ENCODE measurements at places on chromosomes 7 and 10. TPM values are rescaled to one million over a fixed set of nuclear protein-coding genes. Genes with fewer than 3 reads are reported as not detected.
A peak's percentile ranks its signal among the peaks of the same experiment; 100 is the strongest.

Gene CAMK2B
- total RNA-seq = 0.30 TPM

Gene CRHR2
- not detected for total RNA-seq

Gene CCDC71L
- 14.6 TPM for total RNA-seq

Gene LRCH4
- total RNA-seq = 78.0 TPM

Gene ATOH7
- total RNA-seq = not detected

Gene OR2A1
- not detected for total RNA-seq

Gene LIPM
- total RNA-seq = not detected

Gene ACBD7
- 0.94 TPM for total RNA-seq

Gene ADCYAP1R1
- not detected for total RNA-seq

DNA sequence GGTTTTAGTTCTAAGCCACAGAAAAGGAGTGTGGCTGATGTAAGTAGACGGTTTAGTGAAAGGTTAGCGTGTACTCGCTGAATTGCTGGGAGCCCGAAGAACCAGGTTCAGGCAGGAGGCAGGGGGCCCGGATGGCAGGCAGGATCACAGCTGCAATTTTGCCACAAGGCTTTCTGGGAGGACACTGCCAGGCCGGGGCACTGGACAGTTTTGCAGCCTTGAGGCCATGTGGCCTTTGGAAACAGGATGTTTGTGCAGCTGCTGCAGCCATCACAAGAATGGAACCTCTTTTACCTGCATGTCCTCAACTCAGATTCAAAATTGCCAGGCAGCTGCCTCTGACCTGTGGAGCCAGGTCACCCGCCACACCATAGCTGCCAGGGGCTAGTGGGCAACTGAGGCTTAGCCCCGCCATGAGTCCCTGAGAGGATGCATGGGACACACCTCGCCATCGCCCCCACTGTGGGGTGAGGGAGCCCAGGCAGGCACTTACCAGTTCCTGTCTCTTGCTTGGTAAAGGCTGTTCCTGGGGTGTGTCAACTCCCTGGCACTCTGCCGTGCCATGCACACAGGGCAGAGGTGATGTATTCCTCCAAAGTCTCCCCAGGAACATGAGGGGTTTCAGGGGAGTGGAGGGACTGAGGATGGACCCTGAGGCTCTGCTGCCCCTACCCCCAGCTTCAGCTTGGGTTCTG is 188.6 kb downstream of the RPS24 start:
- DNase-seq = no peak

DNA sequence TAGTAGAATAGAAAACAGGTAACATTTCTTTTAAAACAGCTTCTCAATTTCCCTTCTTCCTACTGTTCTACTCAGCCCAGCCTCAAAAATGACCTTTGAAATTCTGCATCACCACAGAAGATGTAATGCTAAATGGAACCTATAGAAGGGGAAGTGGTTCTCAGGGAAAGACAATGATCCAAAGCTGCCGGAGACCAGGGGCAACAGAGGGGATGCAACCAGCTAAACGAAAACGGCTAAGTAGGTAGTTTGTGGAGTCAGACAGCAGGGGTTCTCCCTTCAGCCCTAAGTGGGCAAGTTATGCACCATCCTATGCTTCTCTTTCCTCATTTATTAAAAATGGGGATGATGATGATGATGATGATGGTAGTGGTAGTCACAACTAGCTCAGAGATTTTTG is 214.3 kb downstream of the ELMO1 start:
- DNase-seq = no peak

DNA sequence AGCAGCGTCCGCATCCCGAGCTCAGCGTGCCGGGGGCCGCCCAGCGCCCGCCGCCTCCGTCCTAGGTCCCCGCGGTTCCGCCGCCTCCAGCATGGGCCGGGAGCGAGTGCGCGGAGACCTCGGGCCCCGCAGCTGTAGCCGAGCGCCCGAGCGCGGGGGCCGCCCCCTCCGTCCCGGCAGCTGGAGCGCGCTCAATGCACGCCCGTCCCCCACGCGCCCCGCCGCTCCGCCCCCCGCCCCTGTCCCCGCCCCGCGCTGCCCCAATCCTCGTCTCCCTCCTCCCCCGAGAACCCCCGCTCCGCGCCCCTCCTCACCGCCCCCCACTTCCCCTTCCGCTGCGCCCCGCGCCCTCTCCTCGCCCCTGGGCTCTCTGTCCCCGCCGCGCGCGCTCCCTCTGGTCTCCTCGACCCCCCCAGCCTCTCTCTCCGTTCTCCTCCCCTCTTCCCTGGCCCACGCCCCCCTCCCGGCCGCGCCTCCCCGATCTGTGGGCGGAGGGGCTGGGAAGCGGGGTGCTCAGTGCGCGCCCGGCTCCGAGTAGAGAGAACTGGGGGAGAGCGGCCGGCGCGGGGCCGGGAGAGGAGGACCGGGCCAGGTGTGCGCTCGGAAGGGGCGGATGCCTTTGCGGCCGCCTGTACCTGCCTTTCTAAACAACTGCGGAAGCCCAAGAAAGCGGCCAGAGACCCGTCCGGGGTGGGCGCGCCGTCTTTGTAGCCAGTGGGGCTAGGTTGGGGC is at the start of gene VIPR2:
Gene VIPR2, minus strand, starts transcription at position 110 of the 732 bp plus-strand sequence. Its CDS starts 96 bp downstream, at position 14.
- DNase-seq = peak; percentile 42

GRCh38 chr7:77239471-77239870 is 39.9 kb upstream of the FGL2 start:
- no peak for DNase-seq

GRCh38 chr10:66931340-66931948 is 5.6 kb downstream of the LRRTM3 start:
- peak; percentile 6 for DNase-seq

- DNase-seq = no peak
These were observed 11.4 kb downstream of the ACTR1A start for GRCh38 chr10:102491136-102491535.

DNA sequence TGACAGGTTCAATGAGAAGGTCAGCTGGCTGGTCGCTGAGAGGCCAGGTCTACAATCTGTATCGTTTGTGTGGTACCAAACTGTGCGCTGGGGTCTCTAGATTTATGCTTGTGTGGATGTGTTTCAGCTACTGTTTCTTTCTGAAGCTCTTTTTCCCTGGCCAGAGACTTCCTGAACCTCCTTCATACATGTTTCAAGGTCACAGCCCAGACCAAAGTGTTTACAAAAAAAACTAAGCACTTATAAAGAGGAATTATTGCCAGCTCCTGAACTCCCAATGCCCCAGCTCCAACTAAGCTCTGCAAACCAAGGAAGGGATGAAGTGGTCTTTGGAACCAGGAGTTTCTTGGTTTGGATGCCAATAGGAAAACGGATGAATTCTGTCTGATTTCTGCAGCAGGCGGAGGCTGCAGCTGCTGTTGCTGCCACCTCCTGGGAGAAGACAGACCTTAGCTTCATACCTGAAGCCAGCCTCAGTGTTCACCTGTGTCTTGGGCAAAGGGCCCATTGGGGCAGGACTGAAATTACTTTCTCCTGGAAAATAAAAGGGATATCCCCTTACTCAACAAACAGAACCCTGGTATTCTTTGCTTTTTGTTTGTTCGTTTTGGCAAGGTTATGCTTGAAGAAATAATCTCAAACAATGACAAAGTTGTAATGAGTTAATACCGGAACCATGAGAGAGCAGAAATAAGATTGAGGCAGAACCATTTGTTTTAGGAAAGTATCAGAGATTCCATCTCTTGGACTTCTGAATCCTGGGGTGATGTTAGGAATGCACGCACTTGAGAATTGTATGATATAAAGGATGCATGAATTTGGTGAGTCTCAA is 24.6 kb upstream of the MKLN1 start:
- DNase-seq = peak; percentile 53

DNA sequence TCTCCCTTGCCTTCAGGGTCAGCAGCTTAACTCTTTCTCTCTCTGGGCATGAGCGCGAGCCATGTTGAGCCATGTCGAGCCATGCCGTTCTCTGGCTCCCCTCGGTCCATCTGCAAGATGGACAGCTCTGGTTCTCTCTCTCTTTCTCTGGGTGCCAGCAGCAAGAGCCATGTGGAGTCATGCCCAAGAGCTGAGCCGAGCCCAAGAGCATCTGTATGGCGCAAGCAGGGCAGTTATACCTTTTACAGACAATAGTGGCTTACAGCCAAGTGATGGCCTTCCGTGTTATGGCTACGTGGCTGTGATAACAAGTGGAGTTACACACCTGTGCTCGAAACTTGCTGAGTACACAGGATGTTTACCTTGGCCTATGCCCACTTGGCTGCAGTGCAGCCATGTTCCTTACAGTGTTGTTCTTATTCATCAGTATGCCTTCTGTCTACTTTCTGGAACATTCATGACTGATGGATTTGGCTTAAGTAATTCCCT is 327.7 kb downstream of the GLRX3 start:
- DNase-seq = no peak

DNA sequence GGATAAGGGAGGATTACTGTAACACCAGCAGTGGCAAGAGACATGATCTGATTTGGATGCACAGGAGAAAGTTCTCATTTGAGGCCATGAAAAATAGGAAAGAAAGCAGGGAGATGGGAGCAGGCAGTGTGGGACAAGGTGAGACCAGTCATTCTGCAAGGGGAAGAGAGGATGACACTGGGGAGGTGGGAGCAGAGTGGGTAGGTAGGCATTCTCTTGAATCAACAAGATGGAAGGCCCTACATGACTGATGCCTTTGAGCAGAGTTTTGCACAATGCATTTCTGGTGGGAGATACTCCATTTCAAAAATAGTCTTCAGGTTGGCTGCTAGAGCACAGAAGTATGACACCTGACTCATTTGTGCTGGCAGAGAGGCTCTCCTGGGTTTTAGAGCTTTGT is 10.5 kb downstream of the RPS24 start:
- DNase-seq = no peak

GRCh38 chr7:93036807-93037206 is 81.0 kb downstream of the SAMD9 start:
- DNase-seq = peak; percentile 74

DNA sequence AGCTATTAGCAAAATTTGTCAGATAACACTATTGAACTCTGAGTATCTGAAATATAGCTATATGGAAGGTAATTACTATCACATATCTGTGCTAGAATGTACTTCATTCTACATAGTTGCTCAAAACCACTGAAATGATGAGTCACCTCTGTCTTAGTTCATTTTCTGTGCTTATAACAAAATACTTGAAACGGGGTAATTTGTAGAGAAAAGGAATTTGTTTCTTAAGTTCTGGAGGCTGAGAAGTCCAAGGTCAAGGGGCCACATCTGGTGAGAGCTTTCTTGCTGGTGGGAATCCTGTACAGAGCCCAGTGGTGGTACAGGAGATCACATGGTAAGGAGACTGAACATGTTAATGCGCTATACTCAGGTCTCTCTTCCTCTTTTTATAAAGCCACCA is 41.9 kb upstream of the TNKS2 start:
- DNase-seq = no peak

DNA sequence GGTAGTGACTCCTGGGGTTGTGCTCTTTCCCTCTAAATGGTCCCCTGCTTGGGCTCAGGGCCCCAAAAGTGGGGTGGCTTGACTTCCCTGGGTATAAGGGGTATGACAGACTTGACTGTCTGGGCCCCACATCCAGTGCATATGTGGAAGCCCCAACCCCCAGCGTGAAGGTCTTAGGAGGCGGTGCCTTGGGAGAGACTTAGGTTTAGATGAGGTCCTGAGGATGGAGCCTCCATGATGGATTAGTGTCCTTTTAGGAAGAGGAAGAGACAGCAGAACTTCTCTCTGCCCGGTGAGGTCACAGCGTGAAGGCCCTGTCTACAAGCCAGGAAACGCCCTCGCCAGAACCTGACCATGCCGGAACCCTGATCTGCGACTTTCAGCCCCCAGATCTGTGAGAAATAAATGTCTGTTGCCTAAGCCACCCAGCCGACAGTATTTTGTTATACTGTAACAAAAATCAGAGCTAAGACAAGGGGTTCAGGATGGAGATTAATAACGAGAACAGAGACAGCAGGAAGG is 23.8 kb downstream of the PODXL start:
- DNase-seq = no peak

GRCh38 chr7:47092336-47092735 is 489.6 kb downstream of the TNS3 start:
- no peak for DNase-seq

DNA sequence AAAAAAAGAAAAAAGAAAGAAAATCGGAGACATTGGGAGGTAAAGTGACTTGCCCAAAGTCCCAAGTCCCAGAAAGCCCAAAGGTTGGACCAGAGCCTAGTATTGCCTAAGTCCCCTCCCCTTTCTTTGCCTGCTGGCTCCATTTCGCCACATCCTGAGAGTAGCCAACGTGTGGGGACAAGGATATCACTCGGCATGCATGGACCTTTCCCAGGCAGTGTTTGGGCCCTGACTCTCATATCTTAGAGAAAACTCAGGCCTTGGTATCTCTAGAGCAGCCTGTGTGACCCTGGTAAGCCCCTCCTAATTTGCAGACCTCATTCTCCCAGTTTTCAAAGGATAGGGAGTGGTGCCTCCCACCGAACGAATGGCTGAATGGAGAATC is 294.2 kb upstream of the ZMIZ1 start:
- DNase-seq = no peak

DNA sequence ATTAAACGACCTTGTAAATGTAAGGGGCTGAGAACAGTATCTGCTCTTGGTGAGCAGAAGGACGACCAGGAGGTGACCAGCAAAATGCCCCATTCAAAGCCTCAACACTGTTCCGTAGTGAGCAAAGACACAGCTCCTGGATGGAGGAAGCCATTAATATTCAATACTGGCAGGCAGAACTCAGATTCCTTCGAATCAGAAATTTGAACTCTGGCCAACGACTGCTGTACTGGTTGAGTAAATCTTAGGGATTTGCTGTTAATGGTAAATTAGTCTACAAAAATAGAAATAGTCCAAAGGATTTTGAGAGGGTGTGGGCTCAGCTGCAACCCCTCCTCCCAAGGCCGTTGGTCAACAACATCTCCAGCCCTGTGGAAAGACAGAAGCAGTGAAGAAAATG is 130.5 kb upstream of the PFKP start:
- no peak for DNase-seq

DNA sequence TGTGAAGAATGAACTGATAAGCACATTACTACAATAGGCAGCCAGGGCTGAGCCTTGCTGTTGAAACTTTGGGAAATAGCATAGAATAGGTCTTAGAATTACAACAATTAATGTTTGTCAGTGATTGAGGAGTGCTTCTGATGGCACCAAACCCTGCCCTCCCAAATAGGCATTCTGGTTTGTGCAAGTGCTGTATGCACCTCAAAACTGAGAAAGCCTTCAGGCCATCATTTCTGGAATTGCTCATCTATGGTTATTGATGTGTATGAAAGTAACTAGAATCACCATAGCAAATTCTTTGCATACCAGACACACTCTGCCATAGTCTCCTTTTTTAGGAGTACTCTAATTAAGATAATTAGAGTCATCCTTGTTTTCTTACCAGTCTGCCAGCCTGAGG is 585.0 kb upstream of the MBL2 start:
- DNase-seq = no peak

DNA sequence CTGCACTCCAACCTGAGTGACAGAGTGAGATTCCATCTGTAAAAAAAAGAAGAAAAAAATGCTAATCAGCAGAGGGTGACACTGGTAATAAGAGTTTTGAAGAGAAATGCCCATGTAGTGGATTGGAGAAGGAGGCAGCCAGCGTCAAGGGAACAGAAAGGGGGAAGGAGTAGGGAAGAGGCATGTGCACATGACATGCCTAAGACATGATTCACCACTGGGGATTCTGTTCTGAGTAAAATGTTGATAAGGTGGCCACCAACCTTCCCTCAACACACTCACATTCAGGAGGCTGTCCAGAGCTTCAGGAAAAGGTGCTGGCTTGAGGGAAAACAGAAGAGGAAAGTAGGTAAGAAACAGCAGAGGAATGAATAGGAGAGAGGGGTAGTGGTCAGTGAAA is 39.9 kb downstream of the AKR1D1 start:
- DNase-seq = no peak

GRCh38 chr7:139330333-139331030 is 10.7 kb upstream of the FMC1 start:
- no peak for DNase-seq

- DNase-seq = no peak
These were observed 147.7 kb downstream of the UBE2H start for GRCh38 chr7:129804890-129805719.

All from activated naive CD4-positive, alpha-beta T cell treated with anti-CD3 and anti-CD28 coated beads for 36 hours (primary cell).